SHP77 (cell line): ENCODE measurements at places on chromosomes 12 and 14.

GRCh38 chr14:61347826-61348443, 26.6 kb downstream of the PRKCH start:
- DNase-seq: no peak

DNA sequence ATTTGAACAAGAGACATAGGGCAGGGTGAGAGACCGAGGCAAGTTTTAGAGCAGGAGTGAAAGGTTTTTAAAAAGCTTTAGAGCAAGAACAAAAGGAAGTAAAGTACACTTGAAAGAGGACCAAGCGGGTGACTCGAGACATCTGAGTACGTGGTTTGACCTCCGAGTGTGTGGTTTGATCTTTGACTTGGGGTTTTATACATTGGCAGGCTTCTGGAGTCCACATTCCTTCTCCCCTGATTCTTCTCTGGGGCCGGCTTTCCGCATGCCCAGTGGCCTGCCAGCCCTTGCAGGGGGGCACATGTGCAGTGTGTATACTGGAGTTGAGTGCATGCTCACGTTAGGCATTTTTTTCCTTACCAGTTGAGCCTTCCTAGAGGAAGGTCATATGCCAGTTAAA, 96.3 kb downstream of the SLC15A4 start:
- DNase-seq: no peak

DNA sequence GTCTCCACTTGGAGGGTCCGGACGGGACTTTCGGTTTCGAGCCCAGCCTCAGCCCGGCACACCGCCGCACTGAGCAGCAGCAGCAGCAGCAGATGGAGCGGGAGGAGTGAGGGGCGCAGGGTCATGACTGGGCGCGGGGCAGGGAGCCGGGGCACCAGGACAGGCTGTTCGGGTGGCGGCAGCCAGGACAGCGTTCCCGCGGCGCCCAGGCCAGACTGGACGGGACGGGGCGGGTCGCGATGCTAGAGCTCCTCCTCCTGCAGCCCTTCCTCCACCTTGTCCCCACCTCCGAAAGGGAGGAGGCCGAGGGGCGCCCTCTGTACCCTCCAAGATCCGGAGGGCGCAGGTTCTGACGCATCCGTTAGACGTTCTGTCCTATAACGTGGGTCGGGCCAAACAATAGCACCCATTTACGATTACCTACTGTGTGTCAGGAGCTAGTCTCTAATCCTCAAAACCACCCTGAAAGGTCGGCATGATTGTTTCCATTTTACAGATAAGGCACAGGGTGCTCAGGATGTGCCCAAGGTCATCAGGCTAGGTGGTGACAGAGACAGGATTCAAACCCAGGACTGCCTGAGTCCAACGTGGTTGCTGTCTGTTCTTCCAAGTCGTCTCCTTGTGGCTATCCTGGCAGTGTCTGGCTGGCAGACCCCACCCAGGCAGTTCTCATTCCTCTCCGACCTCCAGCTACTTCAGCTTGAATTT, at the start of gene FKBP11:
Gene FKBP11, minus strand, starts transcription at position 189 of the 708 bp plus-strand sequence. Its CDS starts 64 bp downstream, at position 125.
- no peak for DNase-seq

DNA sequence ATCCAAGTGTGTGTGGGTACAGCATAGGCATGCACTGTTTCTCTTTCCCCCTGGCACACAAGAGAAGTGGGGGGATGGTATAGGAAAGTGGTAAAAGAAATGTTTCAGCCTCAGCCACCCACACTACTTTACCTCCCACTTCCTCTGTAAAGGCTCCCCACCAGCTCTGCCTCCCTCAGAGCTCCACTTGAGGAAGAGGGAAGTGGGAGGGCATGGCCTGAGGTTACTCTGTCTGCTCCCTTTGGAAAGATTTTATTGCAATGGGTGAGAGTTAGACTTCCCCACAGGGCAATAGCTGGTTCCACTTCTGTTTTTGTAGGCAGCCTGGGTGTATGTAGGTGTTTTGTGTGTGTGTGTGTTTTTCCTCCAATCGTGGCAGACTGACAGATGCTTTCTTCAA, 145.3 kb downstream of the SSPN start:
- no peak for DNase-seq

GRCh38 chr14:54364555-54365415, 32.0 kb upstream of the CDKN3 start:
- no peak for DNase-seq

DNA sequence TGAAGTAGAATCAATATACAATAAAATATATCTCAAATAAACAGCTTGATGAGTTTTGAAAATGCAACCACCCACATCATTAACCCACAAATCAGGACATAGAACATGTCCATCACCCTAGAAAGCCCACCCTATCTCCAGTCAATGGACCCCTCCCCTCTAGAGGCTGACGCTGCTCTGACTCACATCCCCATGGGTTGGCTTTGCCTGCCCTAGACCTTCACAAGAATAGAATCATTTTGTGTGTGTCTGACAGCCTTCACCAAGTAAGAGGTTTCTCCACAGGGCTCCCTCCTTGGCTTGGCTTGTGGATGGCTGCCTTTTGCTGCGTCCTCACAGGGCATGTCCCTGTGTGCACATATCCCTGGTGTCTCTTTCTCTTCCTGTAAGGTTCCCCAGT, 250.2 kb upstream of the RTL1 start:
- no peak for DNase-seq

GRCh38 chr12:6615802-6616201, 8.6 kb upstream of the CHD4 start:
- DNase-seq: no peak

DNA sequence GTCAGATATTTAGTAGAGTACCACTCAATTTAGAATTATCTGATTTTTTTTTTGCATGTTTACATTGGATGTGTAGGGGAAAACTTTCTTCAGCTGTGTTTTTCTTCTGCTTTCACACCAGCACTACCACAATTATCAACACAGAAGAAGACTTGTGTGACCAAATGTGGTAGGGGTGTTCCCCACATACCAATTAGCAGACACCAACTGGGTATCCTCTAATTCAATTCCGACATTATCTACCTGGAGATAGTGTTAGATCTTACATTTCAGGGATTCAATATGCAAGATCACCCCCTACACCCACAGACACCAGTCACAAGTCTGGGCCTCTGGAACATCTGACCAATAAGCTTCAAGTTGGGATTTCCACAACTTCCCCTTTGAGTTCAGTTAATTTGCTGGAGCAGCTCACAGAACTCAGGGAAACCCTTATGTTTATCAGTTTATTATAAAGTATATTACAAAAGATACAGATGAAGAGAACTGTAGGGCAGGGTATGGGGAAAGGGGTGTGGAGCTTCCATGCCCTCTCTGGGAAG, 4.1 kb upstream of the KLRG1 start:
- DNase-seq: no peak
